ENCODE measurements at places on chromosomes 16 and 17.
A peak's percentile ranks its signal among the peaks of the same experiment; 100 is the strongest.

DNA sequence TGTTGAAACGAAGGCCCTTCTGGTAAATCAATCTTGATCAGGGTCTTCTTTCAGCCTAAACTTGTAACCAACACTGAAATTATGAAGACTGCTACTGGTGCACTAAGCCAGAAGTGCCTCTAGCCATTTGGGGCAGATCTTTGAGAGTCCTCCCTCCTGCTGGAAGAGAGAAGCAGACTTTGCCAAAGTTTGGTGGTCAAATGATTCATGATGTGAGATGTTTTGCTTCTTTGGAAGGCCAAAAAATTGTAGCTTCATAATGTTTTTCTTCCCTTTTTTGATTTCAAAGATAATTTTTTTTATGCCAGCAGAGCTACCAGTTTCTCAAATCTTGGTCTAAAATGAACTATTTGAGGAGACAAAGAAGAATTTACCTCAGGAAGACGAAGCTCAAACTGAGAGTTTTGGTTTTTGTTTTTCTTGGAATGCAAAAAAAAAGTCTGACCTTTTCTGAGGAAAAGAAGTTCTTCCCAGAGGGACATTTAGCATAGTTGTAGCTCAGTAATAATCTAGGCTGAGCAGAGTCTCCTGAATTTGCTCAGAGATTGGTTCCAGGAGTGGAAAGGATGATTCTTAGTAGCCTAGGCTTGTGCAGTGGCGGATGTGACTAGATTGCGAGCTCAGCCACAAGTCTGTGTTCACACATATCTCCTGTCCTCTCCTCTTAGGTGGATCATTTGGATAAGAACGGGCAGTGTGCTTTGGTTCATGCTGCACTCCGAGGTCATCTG, 50.9 kb downstream of the CYB561 start:
- peak; percentile 67 for DNase-seq

GRCh38 chr17:51435641-51436091, 175.3 kb downstream of the UTP18 start:
- DNase-seq: no peak

- DNase-seq: no peak
Measured at GRCh38 chr16:85570735-85571562, 42.2 kb upstream of the GSE1 start.

- no peak for DNase-seq
Measured at GRCh38 chr17:26773189-26774188, 520.4 kb upstream of the WSB1 start.

- no peak for DNase-seq
Measured at GRCh38 chr17:13209081-13209480, 191.3 kb upstream of the ELAC2 start.

DNA sequence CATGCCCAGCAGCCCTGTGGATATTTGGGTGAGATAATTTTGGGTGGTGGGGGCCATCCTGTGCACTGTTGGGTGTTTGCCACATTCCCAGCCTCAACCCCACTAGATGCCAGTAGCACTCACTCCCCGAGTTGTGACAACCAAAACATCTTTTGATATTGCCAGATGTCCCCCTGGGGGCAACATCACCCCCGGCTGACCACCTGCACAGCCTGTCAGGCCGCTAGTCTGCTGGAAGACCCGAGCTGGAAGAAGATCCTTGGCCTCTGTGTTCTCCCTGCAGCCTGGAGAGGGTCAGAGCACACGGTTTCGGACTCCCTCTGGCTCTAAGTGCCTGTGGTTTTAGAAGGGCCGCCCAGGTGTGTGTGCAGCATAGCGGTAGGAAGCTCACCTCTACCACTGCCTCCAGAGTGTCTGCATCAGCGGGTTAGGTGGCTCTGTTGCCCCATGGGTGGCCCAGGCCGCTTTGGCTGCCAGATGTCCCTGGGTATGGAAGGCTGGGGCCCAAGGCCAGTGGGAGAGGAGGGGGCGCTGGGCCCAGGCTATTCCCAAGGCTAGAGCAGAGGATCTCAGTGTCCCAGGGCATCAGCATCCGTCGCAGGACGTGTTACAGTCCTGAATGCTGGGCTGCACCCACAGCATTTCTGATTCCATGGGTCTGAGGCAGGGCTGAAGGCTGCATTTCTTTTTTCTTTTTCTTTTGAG, 195.8 kb upstream of the GSE1 start:
- DNase-seq: no peak
